ENCODE measurements at places on chromosomes 12 and 14. TPM values are rescaled to one million over a fixed set of nuclear protein-coding genes. Genes with fewer than 3 reads are reported as not detected.

DNA sequence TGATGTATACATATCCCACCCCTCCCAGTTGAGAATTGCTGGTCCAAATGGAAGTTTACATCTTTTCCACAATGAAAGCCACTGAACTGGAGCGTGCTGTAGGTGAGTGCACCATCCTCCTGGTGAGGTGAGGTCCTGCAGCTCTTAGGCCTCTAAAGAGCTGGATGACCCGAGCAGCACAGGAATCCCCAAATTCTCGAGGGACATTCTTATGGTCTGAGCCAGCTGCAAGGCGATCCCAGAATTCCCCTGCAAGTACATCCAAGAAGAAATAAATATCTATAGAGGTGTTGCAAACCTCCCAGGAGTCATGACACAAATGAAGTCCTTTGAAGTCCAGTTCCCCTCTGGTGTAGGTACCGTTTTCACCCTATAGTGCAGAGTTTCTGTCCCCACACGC lies 24.0 kb downstream of the TMEM132C start:
- DNase-seq, result no peak

DNA sequence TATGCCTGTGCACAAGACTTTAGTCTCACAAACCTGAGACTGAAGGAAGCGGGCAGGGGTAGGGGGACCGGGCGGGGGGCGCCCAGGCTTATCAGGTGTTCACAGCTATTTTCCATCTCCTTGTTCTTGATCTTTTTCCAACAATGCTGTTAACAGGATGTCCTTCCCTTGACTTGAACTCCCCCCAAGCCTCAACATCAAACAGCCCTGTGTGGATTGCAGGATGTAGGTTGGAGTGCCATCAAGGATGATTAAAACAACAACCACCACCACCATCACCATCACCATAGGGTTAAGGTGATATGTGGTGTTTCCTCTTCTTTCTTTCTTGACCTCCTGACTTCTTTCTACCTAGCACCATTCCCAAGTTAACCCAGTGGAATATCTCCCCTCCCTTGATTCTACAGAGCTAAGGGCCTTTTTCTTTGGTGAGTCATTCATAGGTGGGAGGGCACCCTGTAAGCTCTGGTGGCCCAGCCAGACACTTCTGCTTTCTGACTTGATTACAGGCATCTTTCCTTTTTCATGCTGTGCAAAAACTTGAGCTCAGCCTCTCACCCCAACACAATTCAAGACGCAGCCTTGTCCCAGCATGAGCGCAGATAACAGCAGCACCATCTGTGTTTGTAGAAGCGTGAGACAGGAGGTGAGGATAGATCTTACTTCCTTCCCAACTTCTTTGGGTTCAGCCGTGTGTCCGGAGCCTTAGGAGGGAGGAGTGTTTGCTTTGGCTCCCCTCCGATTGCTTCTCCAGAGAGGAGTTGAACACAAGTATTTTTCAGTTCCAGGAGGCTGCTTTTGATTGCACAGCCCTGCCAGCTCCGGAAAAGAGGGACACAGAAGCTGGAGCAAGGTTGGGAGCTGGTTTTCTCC lies 26.8 kb downstream of the FLVCR2 start:
- peak; percentile 64 for DNase-seq

DNA sequence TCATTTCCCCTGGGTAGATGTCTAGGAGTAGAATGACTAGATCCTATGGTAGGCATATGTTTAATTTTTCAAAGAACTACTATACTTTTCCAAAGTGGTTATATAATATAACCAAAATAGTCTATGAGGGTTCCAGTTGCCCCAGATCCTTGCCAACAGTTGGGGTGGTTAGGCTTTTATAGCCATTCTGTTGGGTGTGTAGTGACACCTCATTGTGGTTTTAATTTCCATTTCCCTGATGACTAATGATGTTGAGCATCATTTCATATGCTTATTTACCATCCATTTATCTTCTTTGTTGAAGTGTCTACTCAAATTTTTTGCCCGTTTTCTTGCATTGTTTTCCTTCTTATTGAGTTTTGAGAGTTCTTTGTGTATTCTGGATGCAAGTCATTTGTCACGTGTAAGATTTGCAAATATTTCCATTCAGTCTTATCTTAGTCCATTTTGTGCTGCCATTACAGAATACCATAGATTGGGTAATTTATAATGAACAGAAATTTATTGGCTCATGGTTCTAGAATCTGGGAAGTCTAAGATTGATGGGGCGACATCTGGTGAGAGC lies 4.7 kb downstream of the SYNE2 start:
- no peak for DNase-seq

DNA sequence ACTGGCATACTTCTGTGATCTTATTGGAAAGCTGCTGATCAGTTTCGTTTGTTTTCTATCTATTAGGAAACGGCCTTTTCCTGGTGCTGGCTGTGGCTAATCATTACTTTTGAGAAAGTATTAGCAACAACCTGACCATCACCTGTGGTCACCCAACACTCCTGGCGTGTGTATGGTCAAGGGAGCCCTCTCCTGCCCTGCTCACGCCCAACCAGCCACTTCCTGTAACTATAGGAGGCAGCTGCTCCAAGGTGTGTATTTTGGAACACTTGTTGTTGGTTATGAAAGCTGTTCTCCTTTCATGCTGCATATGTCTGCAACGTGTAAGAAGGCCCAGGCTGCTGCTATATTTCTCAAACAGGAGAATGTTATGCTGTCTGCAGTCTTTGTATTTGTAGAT lies 1582.8 kb downstream of the AACS start:
- DNase-seq, result no peak

- DNase-seq, result no peak
These were observed 16.5 kb downstream of the FAM186B start for GRCh38 chr12:49588721-49589516.

DNA sequence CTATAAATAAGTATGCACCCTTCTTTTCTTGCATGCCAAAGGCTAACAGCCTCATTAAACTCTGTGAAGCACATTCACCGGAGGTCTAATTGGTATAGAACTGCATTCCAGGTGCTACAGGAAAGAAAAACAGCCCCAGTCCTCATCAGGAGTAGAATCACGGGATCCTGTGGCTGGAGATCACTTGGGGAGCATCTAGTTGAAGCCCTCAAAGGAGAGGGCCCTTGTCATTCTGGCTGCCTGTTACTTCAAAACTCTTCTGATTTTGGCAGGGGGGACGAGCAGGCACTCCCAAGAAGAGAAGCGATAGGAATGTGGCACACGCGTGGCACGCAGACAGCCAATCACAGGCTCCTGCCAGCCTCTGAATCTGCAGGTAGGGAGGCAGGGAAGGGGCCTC lies 154.4 kb downstream of the TTC7B start:
- DNase-seq, result no peak

DNA sequence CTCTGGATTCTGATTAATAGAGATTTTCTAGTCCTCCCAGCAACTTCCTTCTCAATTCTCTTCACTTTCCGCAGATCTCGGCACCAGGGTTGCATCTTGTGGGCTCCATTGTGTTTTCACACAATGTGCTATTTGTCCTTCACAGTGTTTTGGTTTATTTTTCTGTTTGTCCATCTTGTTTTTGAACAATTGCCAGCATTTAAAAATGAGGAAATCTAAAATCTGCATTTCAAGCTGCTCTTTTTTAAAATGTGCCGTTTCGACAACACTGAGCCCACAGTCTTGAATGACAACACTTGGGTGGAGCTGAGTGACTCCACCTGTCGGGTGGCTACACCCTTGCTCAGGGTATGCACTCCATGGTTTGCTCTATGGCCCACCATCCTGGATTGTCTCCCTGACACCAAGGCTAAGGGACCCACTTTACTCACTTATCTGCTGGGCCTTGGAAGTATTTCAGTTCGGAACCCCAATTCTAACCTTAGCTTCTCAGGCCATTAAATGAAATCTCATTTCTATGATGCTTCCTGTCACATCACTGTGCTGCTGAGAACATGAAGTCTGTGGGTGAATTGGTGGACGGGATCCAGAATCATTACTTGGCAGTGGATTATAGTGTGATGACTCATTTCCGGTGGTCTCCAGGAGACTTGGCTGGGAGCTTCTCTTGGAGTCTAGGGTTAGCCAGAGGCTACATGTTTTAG lies 3.4 kb upstream of the MYRFL start:
- peak; percentile 74 for DNase-seq

GRCh38 chr12:115872919-115873357 lies 404.6 kb downstream of the MED13L start:
- no peak for DNase-seq

- DNase-seq, result no peak
These were observed 17.0 kb upstream of the SRSF5 start for GRCh38 chr14:69749956-69750355.

DNA sequence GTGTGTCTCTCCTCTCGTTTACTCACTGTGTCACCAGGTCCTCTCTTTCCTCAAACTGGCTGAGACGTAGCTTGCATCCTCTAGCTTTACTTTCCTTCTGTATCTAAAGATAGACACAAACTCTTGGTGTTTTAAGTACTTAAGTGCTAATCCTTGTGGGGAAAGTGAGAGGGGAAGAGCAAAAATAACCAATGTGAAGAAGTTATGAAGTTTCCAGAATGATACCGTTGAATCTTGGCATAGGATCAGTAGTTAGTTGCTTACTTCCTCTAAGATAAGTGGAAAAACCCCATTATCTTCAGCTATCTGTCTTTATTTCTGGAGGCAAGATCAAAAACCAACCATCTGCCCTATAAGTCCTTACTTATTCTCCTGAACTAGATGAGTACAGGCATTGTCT lies 10.6 kb downstream of the FAR2 start:
- DNase-seq, result no peak

DNA sequence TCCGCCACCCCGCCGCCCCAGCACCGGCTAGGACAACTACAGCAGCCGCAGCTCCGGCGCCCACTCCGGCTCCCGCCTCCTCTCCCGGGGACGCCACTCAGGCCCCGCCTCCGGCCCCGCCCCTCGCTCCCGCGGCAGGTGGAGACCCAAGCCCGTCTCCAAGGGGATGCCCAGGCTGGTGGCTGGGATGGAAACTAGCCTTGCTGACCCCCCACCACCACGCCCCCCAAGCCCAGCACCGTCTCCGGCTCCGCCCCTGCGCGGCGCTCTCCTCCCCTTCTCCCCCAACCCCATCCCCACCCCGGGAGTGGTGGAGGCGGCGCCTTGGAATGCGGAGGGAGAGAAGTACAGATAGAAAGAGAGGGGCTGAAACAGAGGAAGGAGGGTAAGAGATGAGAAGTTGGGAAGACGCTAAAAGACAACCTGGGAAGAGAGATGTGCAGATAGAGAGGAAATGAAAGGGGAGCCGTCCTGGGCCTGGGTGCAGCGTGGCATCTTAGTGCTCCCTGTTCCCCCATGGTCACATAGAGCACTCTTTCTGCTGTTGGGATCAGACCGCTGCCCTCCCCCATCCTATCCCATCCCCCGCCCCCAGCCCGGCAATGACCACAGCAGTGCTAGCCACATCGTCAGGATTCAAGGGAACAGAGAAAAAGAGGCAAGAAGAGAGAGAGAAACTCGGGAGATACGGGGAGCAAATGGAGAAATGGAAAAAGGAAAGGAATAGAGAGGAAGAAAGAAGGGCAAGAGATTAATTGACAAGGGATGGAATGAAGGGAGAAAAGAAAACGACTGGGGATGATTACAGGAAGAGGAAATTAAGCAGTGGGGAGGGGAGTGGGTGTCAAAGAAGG lies at the start of gene ITGA7:
Gene ITGA7 (minus strand): TSS at position 64 of the 854 bp plus-strand sequence. CDS start 222 bp downstream, outside the sequence.
- peak; percentile 85 for DNase-seq

DNA sequence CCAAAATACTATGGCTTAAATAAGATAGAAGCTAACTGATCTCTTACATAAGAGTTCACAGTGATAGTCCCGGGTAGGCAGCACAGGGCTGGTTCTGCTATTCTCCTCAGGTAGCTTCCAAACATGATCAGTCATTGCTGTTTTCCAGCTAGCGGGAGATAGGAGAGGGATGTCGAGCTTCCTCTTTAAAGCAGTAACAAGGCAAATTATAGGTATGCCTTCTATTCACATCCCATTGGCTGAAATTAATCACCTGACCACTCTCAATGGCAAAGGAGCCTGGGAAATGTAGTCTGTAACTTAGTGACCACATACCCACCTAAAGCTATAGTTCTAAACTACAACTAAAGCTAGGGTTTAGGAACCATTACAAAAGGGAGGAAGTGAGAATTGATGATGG lies 34.5 kb upstream of the VRK1 start:
- DNase-seq, result peak; percentile 76

DNA sequence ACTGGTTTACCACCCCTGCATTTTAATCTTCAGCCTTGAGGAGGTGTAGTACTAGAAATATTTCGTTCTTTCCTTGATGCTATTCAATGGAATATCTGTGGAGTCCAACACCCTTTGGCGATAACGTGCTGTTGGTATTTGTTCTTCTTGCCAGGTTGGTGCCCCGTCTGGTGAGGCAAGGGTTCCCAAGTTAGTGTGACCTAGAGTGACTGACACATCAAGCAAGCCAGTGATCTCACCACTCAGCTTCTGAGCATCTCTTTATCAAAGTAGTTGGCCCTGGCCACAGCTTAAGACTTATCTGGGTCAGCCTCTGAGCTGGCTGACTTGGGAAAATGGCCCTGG lies 60.2 kb downstream of the PLXNC1 start:
- no peak for DNase-seq

GRCh38 chr12:130764475-130765185 lies 48.5 kb upstream of the RIMBP2 start:
- no peak for DNase-seq

DNA sequence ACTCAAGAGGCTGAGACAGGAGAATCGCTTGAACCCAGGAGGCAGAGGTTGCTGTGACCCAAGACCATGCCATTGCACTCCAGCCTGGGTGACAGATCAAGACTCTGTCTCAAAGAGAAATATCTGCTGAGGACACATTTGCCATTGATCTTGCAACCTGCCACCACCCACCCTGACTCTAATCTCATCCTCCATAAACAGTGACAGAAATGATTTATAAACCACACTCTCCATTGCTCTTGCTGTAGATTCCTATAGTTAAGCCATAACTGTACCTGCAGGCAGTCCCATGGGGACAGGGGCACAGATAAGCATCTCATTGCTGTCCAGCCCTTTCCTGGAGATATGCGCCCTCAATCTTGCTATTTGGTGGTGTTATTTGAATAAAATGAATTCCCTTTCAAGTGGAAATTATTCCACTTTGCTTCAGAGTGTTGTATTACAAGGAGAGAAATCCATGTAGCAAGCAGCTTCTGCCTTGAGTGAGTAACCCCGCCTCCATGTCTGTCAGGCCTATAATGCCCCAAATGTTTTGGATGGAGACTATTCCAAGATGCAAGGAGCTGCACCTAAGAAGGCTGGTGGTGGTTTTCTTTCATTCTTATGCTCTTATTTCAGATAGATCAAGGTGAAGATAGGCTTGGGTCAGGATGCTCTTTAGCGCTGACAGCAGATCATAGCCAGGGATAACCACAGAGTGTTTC lies 3.0 kb upstream of the ZDHHC22 start:
- no peak for DNase-seq

GRCh38 chr12:10215436-10215835 lies 2.8 kb downstream of the GABARAPL1 start:
- no peak for DNase-seq

Gene SSTR1
- 0.60 TPM for polyA plus RNA-seq

Gene ARF3
- polyA plus RNA-seq, result 51.7 TPM

Gene PZP
- 0.41 TPM for polyA plus RNA-seq

Gene KCNC2
- 0.36 TPM for polyA plus RNA-seq

Gene LGR5
- polyA plus RNA-seq, result 2.2 TPM

Gene PRPF39
- polyA plus RNA-seq, result 39.9 TPM

Gene FAM161B
- polyA plus RNA-seq, result 7.1 TPM

Gene FUT8
- polyA plus RNA-seq, result 9.2 TPM

Gene RASSF3
- 53.3 TPM for polyA plus RNA-seq

Gene RNF212B
- polyA plus RNA-seq, result not detected

All from muscle of leg (tissue), 16 donors.